Lower lobe of right lung (tissue), 2 donors: ENCODE measurements at places on chromosomes 13 and 19. TPM values are rescaled to one million over a fixed set of nuclear protein-coding genes. Genes with fewer than 3 reads are reported as not detected.

The IZUMO2 gene
- not detected for total RNA-seq

The SIGLEC8 gene
- 3.0 TPM for total RNA-seq

GRCh38 chr19:46213156-46213555 lies 16.4 kb upstream of the IGFL1 start:
- DNase-seq = no peak
- H3K27ac ChIP-seq = no peak overlapping the region
- peaks cover 24% of the 10 kb centered on the region for H3K4me1 ChIP-seq
- H3K4me3 ChIP-seq = no peak overlapping the region

DNA sequence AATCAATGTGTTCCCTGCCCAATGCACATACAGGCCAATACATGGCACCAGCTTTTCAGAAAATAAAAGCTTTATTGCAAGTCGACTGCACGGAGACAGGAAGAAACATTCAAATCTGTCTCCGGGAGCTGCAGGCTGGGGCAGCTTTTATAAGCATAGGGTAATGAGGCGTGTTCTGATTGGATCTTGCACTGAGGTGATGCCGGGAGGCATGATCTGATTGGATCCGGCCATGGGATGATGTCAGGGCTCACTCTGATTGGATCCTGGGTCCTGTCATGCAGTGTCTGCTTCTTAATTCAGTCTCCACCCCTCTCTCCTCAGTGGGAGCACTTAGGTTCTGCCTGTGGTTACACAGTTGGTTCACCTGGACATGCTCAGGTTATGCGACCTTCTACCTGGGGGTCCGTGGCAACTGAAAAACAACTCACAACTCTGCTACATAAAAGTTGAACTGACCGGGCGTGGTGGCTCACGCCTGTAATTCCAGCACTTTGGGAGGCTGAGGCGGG lies 11.8 kb upstream of the FBN3 start:
- no peaks in the 10 kb centered on the region for H3K36me3 ChIP-seq
- no peak for DNase-seq
- no peaks in the 10 kb centered on the region for H3K27me3 ChIP-seq
- no peaks in the 10 kb centered on the region for H3K4me1 ChIP-seq

DNA sequence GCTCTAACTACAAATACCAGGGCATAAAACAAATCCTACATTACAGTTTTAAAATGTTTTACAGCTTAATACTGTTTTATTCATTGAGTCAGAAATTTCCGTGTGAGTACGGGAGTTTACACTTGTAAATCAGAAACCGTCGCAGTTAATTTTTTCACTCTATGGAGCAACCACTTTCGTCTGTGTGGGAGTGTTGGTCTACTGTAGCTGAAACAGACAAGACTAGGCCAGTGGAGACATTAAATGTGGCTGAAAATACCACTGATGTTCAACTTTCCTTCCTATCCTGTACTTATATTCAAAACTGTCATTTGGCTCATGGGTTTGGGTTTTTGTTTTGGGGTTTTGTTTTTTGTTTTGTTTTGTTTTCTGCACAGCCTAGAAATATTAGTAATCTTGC lies 268.7 kb downstream of the DCT start:
- H3K4me3 ChIP-seq = no peak overlapping the region
- H3K27me3 ChIP-seq = no peaks in the 10 kb centered on the region
- no peak overlapping the region for H3K27ac ChIP-seq
- H3K4me1 ChIP-seq = no peaks in the 10 kb centered on the region
- H3K36me3 ChIP-seq = no peaks in the 10 kb centered on the region

GRCh38 chr13:31350560-31350959 lies 150.8 kb downstream of the B3GLCT start:
- H3K4me1 ChIP-seq = no peaks in the 10 kb centered on the region
- DNase-seq = no peak
- H3K27ac ChIP-seq = no peak overlapping the region
- no peaks in the 10 kb centered on the region for H3K36me3 ChIP-seq
- H3K27me3 ChIP-seq = no peaks in the 10 kb centered on the region
- no peak overlapping the region for H3K4me3 ChIP-seq
